ENCODE measurements at places on chromosomes 5 and 9. TPM values are rescaled to one million over a fixed set of nuclear protein-coding genes. Genes with fewer than 3 reads are reported as not detected.

DNA sequence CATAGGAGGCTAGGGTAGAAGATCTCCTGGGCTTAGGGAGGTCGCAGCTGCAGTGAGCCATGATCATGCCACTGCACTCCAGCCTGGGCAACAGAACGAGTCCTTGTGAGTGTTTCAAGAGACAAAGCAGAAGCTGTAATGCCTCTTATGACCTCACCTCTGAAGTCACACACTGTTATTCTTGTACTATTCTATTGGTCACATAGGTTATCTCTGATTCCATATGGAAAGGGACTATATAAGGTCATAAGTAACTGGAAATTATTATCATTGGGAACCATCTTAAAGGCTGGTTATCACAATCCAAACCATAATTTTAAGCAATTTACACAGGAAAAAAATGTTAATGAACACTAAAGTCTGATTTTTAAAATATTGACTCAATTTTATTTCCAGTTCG lies 17.9 kb upstream of the AFF4 start:
- H3K27ac ChIP-seq, result no peak overlapping the region
- no peaks in the 10 kb centered on the region for H3K36me3 ChIP-seq
- H3K4me1 ChIP-seq, result no peaks in the 10 kb centered on the region
- H3K27me3 ChIP-seq, result no peaks in the 10 kb centered on the region
- DNase-seq, result no peak

- no peaks in the 10 kb centered on the region for H3K27me3 ChIP-seq
- DNase-seq, result peak; percentile 2
- no peak overlapping the region for H3K4me3 ChIP-seq
- H3K27ac ChIP-seq, result no peak overlapping the region
- H3K36me3 ChIP-seq, result no peaks in the 10 kb centered on the region
Measured at GRCh38 chr5:147822686-147823491, 8.6 kb downstream of the SPINK1 start.

The IL3 gene
- not detected for total RNA-seq

The TTC23L gene
- total RNA-seq, result not detected

GRCh38 chr5:97127727-97128126 lies 14.7 kb downstream of the LIX1 start:
- H3K4me1 ChIP-seq, result no peaks in the 10 kb centered on the region
- no peak overlapping the region for H3K4me3 ChIP-seq
- peaks cover 11% of the 10 kb centered on the region for H3K27me3 ChIP-seq
- DNase-seq, result no peak

GRCh38 chr5:19987612-19988361 lies at the start of gene CDH18:
Gene CDH18, minus strand, starts transcription at chr5:19988200. Its CDS starts 149,214 bp downstream, at chr5:19838986.
- no peaks in the 10 kb centered on the region for H3K36me3 ChIP-seq
- no peak for DNase-seq
- no peak within 1 kb of the TSS for H3K27ac ChIP-seq
- H3K4me1 ChIP-seq, result no peaks in the 10 kb centered on the region
- H3K4me3 ChIP-seq, result no peak within 1 kb of the TSS
- no peaks in the 10 kb centered on the region for H3K27me3 ChIP-seq

Data from CD4-positive, CD25-positive, alpha-beta regulatory T cell (primary cell).